ENCODE measurements at places on chromosomes 6 and 20. TPM values are rescaled to one million over a fixed set of nuclear protein-coding genes. Genes with fewer than 3 reads are reported as not detected.

Gene OR12D3
- not detected for total RNA-seq

Gene ETV7
- total RNA-seq = not detected

Gene LSM14B
- 32.3 TPM for total RNA-seq

DNA sequence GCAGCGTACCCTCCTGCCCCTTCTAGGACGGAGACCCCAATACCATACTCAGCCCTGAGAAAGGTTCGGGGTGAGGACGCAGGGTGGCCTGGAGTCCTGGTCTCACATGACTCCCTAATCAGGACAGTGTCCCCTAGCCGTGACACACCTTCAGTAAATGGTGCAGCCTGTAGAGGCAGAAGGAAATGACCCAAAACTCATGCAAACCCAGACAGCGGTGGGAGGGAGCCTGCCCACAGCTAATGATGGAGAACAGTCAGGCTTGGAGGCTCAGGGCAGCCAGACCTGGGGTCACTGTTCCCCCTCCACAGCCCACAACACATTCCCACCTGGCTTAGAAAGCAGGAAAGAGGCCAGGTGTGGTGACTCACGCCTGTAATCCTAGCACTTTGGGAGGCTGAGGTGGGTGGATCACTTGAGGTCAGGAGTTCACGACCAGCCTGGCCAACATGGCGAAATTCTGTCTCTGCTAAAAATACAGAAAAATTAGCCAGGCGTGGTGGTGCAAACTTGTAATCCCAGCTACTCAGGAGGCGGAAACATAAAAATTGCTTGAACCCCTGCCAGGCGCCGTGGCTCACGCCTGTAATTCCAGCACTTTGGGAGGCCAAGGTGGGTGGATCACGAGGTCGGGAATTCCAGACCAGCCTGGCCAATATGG is 8.8 kb upstream of the HMGA1 start:
- DNase-seq = peak; percentile 41

DNA sequence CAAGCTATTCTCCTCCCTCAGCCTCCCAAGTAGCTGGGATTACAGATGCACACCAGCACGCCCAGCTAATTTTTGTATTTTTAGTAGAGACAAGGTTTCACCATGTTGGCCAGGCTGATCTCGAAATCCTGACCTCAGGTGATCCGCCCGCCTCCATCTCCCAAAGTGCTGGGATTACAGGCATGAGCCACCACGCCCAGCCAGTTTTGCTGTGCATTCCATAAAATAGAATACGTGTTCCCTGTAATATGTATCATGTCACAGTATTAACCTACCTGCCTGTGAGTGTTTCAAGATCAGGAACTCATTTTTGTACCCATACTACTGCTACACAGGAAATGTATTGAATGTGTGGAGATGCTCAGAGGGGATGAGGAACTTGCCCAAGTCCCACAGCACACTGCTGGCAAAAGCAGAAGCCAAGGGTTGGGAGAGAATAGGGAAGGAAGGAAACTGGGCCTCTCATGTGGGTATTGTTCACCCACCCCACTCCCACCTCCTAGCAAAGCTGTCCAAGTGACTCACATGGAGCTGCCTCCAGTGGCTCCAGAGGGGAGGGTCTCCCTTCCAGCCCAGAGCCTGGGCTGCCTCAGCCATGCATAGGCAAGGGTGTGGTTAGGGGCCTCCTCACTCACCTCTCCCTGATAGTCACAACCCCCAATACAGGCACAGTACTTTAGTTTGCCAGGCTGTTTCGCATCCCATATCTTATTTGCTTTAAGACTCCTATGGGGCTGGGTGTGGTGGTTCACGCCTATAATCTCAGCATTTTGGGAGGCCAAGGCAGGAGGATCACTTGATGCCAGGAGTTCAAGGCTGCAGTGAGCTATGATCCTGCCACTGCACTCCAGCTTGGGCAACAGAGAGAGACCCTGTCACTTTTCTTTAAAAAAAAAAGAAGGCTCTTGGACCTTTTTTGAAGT is 9.4 kb downstream of the HM13 start:
- no peak for DNase-seq
